Iris pigment epithelial cell (primary cell): ENCODE measurements at places on chromosomes 4 and X.

DNA sequence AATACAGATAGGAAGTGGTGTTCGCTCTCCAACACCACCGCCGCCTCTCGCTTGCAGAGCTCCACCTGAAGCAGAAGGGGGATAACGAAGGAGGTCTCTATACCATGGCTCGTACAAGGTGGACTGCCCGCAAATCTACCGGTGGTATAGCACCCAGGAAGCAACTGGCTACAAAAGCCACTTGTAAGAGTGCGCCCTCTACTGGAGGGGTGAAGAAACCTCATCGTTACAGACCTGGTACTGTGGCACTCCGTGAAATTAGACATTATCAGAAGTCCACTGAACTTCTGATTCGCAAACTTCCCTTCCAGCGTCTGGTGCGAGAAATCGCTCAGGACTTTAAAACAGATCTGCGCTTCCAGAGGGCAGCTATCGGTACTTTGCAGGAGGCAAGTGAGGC, 5.2 kb upstream of the BMP15 start:
- DNase-seq: no peak

DNA sequence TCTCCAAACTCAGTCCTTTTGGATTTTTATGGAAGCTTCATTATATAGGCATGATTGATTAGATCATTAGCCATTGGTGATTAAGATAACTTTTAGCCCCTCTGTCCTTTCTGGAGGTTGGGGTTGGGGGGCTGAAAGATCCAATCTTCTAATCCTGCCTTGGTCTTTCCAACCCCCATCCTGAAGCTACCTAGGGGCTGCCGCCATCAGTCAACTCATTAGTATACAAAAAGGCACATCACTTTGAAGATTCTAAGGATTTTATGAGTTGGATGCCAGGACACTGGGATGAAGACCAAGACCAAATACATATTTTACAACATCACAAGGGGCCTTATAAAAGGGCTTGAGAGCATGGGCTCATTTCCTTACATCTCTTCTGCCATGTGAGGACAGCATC, 47.5 kb downstream of the CYTL1 start:
- no peak for DNase-seq

- DNase-seq: peak; percentile 11
Observed at GRCh38 chr4:76035799-76036380, at the start of gene CXCL11. TSS of gene CXCL11 (minus strand) at chr4:76036070. CDS start at chr4:76035987, 83 bp downstream.

GRCh38 chrX:7640392-7640791, 202.6 kb upstream of the VCX start:
- DNase-seq: no peak

DNA sequence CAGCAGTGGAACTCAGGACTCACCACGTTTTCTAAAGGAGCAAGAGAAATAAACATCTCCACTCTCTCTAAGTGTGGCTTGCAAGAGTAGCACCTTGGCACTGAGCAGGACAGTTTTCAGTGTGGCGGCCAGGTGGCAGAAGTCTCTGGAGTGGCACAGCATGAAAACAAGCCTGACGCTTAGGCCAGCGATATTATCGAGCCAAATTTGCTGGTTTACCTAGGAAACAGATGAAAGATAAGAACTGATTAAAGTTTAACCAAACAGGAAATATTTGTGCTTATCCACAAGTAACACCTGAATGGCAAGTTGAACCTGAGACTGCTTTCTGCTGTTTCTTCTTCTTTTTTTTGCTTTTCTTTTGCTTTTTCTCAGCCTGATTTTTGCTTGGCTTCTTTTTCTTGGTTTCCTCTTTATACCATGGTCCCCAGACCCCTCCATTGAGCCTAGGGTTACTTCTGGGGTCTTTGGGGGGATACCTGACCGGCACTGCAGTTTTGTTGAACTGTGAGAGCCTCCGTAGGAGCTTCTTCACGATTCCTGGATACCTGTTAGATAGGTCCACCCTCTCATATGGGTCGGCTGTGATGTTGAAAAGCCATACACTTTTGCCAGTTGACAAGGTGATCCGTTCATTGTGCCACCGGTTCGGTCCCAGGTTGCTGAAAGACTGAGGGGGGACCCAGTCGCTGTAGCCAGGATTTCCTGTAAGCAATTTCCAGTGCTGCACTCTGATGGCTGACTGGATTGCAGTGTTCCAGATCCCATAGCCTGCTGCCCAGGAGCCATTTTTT, 77.3 kb downstream of the ARSJ start:
- no peak for DNase-seq

GRCh38 chrX:48509245-48509590, 426 bp downstream of the PORCN start:
- DNase-seq: no peak

DNA sequence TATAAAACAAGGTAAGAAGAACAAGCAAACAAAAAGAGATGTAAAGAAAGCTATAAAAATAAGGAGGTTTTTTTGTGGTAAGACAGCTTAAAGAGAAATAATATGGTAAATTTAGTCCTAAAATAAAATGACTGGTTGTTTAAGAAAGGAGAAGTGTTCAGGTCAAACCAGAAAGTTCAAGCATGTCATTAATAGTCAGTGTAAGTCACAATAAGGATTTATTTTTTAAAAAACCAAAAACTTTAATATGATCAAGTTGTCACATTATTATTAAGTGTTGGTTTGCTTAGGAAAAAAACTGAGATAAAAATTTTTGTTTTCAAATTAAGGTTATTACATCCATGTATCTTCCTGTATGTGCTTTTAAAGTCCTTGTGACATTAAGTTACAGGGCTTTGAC, 19.1 kb downstream of the ASIC5 start:
- DNase-seq: no peak

DNA sequence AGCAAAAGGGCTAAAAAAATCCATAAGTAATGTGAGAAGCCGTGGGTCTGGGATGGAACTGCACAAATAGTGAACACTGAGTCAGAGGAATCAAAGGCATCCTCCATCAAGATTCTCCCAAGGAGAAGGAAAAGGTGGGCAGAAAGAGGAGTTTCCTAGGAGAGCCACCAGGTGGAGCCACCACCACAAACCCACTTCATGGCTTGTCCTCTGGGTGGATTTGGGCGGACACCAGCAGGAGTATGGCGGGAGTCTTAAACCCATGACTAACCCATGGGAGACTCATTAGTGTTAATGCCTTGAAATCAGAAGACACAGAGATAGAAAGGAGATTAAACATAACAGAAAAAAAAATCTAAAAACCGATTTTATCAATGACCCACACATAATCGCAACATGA, 147.7 kb downstream of the SH3KBP1 start:
- DNase-seq: peak; percentile 64

DNA sequence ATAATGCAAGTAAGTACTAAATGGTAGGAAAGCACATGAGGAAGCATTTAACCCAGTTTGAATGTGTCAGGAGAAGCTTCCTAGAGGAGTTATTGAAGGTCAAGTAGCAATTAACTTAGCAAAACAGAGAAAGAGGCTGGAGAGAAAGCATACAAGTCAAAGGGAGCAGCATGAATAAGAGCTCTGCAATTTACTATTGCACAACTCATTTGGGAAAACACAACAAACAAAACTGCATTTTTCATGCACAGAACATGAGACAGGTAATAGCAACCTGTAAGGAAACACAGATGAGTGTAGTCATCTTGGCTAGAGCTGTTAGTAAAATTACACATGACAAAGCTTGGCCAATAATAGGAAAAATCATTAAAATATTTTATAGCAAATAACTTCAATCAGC, 538.1 kb downstream of the PPP4R3C start:
- peak; percentile 42 for DNase-seq

GRCh38 chr4:159455675-159456237, 352.9 kb downstream of the RAPGEF2 start:
- peak; percentile 57 for DNase-seq

- DNase-seq: no peak
Observed at GRCh38 chr4:126756050-126756829, 876.5 kb upstream of the INTU start.

GRCh38 chrX:41055740-41056139, 29.5 kb upstream of the USP9X start:
- no peak for DNase-seq

- peak; percentile 45 for DNase-seq
Observed at GRCh38 chr4:83150653-83151330, 36.3 kb upstream of the PLAC8 start.

GRCh38 chr4:106365613-106366012, 3.0 kb downstream of the GIMD1 start:
- peak; percentile 93 for DNase-seq

DNA sequence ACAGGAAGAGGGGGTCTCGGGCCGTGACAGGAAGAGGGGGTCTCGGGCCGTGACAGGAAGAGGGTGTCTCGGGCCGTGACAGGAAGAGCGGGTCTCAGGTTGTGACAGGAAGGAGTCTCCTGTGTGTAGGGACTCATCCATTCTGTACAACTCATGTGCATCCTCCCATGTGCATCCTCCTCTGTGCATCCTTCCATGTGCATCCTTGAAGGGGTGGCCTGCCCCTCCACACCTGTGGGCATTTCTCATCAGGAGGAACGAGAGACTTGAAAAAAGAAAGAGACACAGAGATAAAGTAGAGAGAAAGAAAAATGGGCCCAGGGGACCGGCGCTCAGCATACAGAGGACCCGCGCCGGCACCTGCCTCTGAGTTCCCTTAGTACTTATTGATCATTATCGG, 30.2 kb upstream of the PLCXD1 start:
- no peak for DNase-seq

DNA sequence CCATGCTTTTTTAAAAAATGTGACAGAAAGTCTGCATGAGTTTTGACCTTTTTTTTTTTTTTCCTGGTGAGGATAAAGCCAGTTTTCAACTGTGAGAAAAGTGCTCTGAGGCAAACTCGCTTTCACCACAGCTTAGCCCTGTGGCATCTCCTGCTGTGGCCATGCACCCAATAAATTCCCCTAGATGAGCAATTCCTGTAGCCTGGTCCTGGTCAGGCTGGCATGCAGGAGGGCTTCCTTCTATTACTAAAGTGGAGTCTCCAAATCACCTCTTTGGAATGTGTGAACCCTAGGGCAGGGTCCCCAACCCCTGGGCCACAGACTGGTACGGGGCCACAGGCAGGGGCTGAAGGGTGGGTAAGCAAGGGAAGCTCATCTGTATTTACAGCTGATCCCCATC, 265.4 kb downstream of the RAPGEF2 start:
- DNase-seq: no peak

- peak; percentile 41 for DNase-seq
Observed at GRCh38 chr4:69999420-69999819, 3.7 kb downstream of the STATH start.

- no peak for DNase-seq
Observed at GRCh38 chr4:3345384-3345783, 52.6 kb downstream of the RGS12 start.

- peak; percentile 1 for DNase-seq
Observed at GRCh38 chrX:50202539-50202938, 1.7 kb upstream of the AKAP4 start.

- DNase-seq: no peak
Observed at GRCh38 chr4:39324897-39325613, 41.1 kb downstream of the RFC1 start.

GRCh38 chr4:119589165-119589564, 39.4 kb downstream of the PDE5A start:
- peak; percentile 43 for DNase-seq

DNA sequence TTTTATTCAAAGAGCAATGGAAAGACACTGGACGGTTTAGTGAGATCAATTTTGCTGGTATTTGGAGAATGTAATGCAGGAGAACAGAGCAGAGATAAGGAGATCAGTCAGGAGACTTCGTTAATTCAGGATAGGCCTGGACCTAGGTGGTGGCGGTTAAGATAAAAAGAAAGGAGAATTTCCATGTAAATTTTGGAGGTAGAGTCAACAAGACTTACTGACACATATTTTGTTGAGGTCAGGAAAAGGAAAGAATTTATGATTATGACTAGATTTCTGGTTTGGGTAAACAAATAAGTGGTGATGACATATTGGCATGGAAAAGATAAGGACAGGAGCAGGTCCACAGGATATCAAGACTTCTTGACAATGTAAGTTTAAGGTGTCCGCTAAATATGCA, 8.8 kb upstream of the AMMECR1 start:
- no peak for DNase-seq

DNA sequence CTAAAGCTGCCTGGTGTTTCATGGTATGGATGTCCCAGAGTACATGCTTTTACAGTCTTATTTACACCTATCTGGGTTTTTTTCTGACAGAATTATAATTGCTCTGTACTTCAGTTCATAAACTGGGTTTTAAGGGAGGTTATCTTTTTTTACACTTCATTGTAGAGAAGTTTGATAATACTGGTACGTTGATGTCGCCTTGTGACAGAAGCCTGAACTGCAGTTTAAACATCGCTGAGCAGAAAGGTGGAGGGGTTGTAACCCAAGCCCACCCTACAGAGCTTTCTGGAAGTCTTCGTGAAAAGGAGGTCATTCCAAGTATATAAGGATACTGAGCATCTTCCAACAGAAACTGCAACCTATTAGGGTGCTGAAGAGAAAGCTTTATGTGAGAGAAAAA, 46.4 kb downstream of the BEX1 start:
- DNase-seq: no peak

DNA sequence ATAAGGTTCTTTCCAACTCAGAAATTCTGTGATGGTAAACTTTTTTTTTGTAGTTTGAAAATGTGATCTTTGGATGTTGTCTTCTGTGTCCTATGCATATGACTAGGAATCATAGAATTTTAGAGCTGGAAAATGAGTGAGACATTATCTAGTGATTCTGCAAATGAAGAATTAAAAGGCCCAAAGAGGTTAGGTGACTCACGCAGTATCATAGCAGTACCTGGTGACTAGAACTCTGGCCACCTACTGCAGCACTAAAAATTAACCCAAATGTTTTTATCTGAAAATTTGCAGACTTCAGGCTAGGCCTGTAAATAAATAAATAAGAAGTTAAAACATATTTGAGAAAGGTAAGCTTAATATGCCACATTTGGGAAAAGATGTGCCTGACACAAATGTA, 52.8 kb downstream of the NFKB1 start:
- peak; percentile 51 for DNase-seq

DNA sequence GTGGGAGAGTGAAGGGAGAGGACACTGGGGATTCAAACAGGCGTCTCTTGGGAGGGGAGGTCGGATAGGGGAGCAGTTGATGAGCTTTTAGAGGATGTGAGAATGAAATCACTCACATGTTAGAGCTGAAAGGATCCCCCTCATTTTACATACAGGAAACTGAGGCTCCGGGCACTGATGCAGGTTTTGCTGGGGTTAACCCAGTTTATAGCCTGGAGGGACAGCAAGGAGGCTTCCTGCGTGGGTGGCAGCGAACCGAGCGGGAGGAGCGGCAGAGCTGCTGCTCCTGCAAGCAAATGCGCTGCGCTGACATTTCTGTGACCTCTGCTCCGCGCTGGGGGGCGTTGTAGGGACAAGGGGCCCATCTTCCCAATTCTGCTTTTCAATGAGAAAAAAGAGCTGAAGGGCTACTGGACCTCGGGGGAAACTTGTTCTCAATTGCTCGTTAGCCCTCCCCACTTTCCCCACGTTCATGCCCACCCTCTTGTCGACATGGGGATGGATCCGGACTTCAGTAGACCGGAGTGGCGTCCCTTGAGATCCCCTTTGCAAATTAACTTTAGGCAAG, 1.2 kb upstream of the NEUROG2 start:
- DNase-seq: no peak

DNA sequence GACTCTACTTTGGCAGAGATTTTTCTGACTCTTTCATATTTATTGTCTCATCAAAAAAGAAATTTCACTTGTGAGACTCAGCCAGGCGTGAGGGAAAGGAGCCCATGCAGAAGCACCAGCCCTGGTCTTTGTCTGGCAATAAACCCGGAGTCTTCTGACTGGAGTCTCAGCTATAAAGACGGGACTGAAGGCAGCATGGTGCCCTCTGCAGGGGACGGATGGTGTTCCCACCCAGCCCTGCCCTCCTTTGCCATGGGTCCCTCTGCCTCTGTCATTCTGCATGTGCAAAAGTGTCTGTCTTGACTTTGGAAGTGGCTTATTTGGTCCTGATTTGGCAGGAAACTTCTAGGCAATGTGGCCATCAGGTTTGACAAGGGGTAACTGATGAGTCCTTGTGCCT, 14.2 kb downstream of the ZNF185 start:
- DNase-seq: no peak
